Cardiac muscle cell (in vitro differentiated cells and primary cell): ENCODE measurements at places on chromosomes 2 and 18. TPM values are rescaled to one million over a fixed set of nuclear protein-coding genes. Genes with fewer than 3 reads are reported as not detected.
A peak's percentile ranks its signal among the peaks of the same experiment; 100 is the strongest.

Gene CDK15
- not detected in 2 replicates for polyA plus RNA-seq

DNA sequence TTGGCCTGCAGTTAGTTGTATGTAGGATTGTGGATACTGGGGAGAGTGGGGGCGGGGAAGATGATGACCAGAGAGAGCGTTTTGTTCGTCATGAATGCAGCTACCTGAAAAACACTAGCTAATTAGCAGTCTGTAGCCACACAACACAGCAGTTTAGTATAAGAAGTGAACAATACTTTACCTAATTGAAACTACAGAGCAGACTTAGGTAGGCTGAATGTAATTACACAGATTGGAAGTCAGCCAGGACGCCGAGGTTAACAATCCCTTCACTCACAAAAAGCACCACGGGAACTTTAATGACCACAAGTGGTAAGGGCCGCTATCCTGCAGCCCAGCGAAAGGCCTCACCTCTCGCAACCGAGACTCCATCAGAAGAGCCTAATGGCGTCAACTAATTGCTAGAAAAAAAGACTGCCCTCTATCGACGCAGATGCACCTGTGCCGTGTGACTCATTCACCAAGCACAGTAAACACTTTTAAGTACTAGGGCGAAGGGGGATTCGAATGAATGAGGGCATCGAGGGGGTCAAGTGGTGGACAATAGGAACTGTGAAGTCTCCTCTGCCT, 591.0 kb downstream of the ARHGAP15 start:
- H3K27ac ChIP-seq: no peak overlapping the region
- H3K27me3 ChIP-seq: no peaks in the 10 kb centered on the region
- no peaks in the 10 kb centered on the region for H3K36me3 ChIP-seq

DNA sequence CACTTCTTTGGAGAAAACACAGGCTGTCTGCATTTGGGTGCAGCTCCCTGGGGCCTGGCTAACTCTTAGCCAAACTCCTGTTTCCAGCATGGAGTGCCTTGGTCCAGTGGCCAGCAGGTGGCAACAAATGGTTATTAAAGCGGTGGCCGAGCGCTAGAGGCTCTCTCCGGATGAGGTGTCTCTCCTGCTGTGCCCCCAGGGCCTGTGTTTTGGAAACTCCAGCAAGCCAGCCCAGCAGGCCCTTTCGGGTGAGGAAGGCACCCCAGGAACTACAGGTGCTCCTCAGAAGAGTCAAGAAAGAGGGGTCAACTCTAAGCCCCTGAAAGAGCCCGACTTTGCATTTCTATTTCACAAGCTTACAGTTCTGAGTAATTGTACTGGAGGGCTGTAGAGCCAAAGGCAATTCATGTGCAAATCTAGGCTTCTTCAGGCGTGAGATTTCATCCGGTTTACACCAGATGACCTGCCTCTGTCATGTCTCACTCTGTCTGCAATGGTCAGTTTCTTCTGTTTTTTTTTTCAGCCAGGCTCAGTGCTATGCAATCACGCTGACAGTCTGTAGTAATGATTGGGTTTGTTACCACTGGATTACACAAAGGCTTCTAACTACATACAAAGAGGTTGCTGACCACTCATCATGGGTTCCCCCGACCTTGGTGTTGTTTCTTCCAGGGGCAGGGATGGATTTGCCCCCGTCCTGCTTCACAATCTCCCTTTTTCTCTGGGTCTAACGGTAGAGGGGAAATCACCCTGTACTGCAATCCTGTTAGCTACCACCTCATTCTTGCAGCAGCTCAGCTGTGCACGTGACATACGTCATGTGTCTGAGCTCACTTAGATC, 7.6 kb upstream of the CHRNA1 start:
- no peaks in the 10 kb centered on the region for H3K27me3 ChIP-seq
- H3K4me3 ChIP-seq: no peak overlapping the region
- no peaks in the 10 kb centered on the region for H3K36me3 ChIP-seq
- peak; percentile 87 for DNase-seq
- H3K4me1 ChIP-seq: peaks cover 22% of the 10 kb centered on the region

DNA sequence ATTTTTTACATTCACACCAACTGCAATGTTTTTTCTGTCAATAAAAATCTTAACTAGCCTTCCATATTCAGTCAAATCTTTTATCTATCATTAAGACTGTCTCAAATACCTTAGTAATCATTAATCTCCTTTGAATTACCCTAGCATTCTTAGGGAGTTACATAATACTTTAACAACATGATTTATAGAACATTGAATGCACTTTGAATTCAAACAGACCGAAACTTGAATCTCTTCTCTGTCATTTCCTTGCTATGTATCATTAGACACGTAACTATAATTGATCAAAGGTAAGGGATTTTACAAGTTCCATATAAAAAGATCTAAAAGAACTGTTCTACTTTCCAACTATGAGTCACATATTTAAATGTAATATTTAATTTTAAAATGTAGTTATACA, 330.9 kb downstream of the RIT2 start:
- no peaks in the 10 kb centered on the region for H3K27me3 ChIP-seq
- no peaks in the 10 kb centered on the region for H3K4me1 ChIP-seq
- H3K27ac ChIP-seq: no peak overlapping the region
- DNase-seq: no peak

Gene NEU2
- polyA plus RNA-seq: not detected in 2 replicates

- H3K4me3 ChIP-seq: no peak overlapping the region
- no peak overlapping the region for H3K27ac ChIP-seq
- no peaks in the 10 kb centered on the region for H3K36me3 ChIP-seq
- no peaks in the 10 kb centered on the region for H3K27me3 ChIP-seq
Observed at GRCh38 chr2:35708411-35708923, 647.1 kb upstream of the CRIM1 start.

Gene APCDD1
- polyA plus RNA-seq: 35.7 and 51.2 TPM in 2 replicates
